ENCODE measurements at places on chromosomes 1 and 21.
A peak's percentile ranks its signal among the peaks of the same experiment; 100 is the strongest.

GRCh38 chr1:206580438-206581113, 31.7 kb downstream of the EIF2D start:
- no peak for DNase-seq

GRCh38 chr1:235783148-235783776, 83.4 kb downstream of the LYST start:
- peak; percentile 79 for DNase-seq

DNA sequence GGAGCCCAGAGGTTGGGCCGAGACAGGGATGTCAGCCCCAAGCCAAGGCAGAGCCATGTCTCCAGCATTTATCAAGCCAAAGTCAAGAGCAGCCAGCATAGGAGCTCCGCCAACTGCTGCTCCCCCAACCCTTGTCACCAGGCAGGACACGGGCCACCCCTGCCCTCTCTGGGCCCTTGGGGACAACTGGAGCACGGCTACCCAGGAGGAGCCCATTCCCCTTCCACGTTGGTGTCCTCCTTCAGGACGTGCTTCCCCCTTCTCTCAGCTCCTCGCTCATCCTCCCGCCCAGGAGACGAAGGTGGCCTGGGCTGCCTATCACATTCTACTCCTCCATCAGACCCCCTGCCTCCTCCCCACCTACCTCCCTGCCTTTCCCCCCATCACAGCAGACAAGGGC, 19.9 kb upstream of the PEF1 start:
- DNase-seq, result no peak

DNA sequence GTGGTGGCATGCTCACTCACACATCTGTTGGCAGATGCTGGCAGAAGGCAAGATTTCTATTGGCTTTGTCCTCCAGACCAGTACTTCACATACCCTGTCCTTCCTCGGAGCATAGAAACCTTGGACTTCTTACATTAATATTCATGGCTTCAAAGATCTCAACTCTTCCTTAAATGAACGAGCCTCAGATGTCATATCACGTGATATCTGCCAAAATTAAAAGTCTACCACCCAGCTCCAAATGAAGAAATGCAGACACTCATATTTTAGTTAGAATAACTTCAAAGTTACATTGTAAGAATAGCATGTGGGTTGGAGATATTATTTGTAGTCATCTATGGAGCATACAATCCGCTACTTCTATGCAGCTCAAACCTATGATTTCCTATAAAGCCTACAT, 1994.9 kb downstream of the NCAM2 start:
- no peak for DNase-seq

- DNase-seq, result no peak
Observed at GRCh38 chr1:19792237-19793002, 7.3 kb downstream of the TMCO4 start.

- DNase-seq, result no peak
Observed at GRCh38 chr1:196063952-196064351, 544.3 kb downstream of the KCNT2 start.

DNA sequence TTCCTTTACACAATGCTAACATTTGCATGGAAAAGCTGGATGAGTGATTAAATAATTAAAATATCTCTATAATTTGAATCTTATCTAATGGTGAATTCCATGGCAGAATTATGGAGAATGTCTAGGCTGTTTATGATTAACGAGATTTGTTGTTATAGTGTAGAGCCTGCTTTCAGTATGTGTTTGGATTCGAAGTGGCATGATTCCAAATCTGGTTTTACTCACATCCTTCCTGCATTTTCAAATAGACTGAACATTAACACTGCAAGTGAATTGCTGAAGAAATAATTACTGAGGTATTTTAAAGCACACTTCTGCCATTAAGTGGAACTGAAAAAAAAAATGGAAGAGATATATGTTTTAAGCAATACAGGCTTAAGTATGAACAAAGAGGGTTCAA, 5.1 kb upstream of the NEK7 start:
- DNase-seq, result peak; percentile 65
